ENCODE measurements at places on chromosomes 6 and 20.

DNA sequence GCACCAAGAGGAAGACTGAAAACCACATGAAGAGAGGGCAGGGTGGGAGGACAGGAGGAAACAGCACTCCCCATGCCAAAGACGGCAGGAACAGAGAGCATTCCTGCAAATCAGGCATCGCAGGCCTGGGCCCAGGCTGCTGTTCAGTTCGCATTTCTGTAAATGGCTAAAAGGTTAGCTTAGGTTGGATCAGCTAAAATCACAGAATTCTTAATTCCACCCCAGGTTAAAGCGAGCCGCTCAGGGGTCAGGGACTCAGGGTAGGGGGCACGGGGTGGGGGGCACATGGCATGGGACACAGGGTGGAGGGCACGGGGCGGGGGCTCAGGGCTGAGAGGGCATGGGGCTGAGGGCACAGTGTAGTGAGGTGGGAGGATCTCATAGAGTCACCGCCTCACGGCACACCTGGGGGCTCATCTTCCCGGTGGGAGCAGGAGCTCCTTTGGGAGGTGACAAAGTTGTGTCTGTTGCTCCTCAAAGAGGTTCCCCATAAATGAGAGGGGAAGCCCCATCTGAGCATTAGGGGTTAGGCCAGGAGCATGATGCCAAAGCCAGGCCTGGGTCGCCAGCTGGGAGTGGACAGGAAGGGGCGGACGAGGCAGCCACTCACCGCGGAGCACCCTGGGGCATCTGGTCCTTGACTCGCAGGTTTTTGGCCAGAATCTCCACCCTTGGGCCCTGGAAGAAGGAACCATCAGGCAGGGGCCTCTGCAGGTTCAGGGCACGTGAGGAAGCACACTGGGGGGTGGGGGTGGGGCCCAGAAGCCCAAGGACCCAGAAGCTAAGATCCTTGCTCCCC is 200.7 kb downstream of the PREX1 start:
- no peak for DNase-seq

DNA sequence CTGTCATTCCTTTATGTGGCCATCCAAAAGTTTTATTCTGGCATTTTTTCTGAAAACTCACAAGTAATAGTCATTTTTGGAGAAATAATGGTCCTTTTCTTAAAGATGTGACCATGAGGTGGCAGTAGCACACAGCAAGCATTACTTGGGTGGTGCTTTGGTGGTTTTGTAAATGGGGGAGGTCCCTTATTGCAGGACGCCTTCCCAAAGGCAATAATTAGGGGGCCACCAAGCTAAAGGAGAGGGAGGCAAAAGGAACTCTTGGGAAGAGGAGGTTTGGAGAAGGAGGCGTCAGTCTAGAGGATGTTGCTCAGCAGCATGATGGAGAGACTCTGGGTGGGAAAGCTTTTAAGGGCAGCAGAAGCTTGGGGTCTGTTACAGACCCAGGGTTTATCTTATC is 422.6 kb upstream of the MMS22L start:
- no peak for DNase-seq

- DNase-seq, result no peak
These were observed 191.2 kb downstream of the ZNF217 start for GRCh38 chr20:53402233-53403005.

- no peak for DNase-seq
These were observed 52.3 kb upstream of the UTRN start for GRCh38 chr6:144232832-144233230.

GRCh38 chr6:70380252-70380651 is 33.1 kb upstream of the FAM135A start:
- no peak for DNase-seq

DNA sequence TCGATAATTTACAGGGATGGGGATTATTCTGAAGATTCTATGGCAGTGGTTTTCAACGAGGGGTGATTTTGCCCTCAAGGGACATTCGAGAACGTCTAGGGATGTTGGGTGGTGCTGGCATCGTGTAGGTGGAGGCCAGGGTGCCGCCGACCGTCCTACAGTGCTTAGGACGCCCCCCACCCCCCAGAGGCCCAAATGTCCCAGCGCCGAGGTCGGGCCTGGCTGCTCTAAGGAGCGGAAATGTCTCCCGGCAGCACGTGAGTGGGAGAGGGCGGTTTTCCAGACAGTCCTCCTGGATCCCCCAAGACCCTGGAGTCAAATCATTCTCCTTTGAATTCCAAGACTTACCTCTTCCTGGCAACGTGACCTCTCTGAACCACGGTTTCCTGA is 101.9 kb downstream of the CDH4 start:
- no peak for DNase-seq

DNA sequence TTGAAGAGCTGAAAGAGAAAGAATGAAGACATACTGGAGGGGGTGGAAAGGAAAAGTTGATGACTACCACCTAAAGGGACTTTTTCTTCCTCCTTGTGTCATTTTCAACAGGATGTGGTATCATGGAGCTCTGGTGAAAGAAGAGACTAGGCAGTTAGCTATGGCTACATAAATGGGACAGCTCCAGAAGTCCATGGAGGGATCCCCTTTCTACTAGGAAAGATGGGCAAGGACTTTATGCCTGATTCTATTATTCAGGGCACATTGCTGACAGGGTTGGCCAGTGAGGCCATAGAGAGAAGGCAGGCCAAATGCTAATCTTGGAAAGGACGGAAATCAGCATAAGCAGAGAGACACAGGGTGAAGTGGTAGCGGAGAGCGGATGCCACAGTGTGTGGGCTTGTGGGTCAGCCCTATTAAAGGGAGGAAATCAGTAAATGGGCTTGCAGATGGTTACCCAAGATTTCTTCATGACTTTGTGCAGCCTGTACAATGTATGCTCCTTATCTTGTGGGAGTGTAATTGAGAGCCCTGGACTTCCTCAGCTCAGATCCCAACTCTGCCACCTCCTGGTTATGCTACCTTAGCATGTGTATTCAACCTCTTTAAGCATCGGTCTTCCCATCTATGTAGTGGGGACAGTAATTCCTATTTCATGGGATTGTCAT is 77.4 kb upstream of the TMEM170B start:
- no peak for DNase-seq

DNA sequence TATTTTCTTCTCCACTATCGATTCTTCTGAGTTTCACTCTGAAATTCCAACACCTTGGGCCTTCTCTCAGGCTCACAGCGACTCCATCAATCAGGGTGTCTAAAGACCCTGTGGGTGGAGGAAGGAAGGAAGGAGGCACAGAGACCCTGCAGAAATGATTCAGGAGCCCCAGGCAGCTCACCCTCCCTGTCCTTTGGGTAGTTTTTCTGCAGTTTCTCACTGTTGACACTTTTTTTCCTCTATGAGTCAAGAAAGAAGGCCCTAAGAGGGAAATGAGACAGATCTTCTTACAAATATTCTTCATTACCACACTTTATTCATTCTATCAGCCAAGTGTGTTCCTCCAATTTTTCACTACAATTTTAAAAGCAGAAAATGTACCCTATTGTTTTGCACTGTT is 34.2 kb upstream of the TBXT start:
- no peak for DNase-seq

DNA sequence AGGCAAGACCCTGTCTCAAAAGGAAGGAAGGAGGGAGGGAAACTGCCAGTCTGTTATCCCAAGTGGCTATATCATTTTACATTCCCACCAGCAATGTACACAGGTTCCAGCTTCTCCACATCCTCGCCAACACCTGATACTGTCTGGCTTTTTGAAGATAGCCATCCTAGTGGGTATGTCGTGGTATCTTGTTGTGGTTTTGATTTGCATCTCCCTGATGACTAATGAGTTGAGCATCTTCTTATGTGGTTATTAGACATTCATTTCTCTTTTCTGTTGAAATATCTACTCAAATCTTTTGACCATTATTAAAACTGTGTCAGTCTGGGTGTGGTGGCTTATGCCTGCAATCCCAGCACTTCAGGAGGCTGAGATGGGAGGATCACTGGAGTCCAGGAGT is 47.9 kb upstream of the ARID1B start:
- DNase-seq, result no peak

GRCh38 chr6:78489874-78490273 is 377.5 kb upstream of the IRAK1BP1 start:
- no peak for DNase-seq

DNA sequence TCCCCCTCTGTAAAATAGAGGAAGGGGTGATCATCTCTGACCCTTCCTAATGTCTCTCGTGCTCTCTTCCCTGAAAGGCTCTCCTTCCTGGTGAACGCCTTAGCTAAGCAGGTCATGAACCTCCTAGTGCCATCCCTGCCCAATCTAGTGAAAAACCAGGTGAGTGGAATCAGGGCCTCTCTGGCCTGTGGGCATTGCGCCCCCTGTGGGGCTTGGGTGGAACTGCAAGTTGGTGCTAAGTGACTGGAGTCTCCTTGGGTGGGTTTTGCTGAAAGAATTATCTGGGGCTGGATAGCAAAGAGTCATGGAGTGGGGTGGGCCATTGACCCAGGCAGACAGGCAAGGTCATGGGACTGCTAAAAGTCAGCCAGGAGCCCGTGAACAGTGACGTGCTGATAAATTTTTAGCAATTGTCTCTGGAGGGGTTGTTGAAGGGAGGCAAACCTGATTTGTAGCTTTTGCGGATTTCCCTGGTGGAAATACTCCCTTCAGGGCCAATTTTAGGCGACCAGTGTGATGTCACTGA is 8.9 kb downstream of the BPIFB1 start:
- peak; percentile 52 for DNase-seq

- DNase-seq, result no peak
These were observed 31.0 kb downstream of the TXNDC5 start for GRCh38 chr6:7879579-7879978.

DNA sequence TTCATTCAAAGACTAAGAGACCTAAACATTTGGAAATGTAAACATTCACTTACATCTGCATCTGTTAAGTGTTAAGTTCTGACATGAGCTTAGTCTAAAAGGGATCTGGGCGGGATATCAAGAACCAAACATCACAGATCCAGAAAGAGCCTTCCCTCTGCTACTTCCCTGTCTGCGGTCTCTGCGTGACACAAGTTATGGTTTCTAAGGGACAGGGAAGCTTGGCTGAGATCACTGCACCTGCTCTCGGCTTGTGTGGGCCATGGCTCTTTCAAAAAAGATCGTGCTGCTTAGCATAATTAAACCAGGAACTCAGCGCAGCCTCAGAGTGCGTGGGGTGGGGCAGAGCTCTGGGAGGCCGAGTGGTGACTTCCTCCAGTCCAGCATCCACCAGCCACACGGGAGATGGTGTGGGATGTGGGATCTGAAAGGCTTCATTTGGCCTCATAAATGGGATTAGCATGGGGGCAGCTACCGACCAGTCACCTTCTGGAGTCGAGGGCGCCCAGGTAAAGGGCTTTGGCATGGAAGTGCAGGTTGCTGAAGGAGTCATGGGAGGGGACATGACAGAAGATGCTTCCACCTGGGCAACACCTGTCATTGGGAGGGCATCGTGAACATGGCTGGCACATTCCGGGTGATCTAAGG is 16.7 kb upstream of the RAMACL start:
- no peak for DNase-seq

DNA sequence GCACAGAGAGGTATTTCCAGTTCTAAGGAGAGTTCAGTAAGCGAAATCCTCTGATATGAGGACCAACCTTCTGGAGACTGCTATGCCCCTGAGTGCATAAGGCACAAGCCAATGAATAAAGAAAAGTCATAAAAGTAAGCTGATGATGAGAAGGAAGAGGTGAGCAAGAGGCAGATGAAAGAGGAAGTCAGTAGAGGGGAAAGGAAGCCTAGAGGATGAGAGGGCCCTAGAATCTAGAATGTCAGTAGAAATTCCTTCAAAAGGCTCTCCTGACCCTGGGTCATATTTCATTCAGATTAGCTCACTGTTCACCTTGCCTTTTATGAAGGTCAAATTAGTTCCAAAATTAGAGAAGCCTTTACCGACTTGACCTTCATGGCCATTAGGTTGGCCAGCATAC is 209.2 kb downstream of the CD83 start:
- no peak for DNase-seq

GRCh38 chr20:32823078-32823477 is 3.3 kb downstream of the MAPRE1 start:
- DNase-seq, result peak; percentile 65

- peak; percentile 13 for DNase-seq
These were observed 13.4 kb upstream of the TBC1D20 start for GRCh38 chr20:475463-476357.

DNA sequence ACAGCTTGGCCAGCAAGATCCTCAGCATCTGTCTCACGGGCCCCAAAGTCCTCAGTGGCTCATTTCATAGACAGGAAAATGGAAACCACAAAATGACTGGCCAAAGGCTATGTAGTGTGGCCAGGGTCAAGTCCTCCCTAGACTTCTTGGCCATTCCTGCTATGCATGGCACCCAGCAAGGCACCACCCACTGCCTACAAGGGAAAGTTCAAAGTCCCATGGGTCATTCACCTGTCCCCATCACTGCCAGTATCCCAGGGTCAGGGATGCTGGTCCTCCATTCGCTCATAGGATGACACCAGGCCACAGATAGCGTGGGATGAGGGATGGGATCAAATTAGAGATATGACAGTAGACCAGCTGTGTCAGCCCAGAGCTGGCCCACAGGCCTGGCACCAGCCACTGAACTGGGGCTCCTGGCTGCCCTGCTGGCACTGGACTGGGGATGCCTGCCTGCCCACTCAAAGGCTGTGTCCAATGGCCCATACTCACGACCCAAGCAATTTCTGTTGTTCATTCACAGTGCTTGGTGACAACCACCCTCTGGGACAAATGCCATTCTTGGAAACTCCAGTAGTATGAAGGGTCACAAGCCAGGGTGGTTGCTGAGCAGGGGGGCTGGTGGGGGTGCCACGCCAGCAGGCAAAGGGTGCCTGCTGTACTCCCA is 11.6 kb downstream of the ADISSP start:
- DNase-seq, result no peak

DNA sequence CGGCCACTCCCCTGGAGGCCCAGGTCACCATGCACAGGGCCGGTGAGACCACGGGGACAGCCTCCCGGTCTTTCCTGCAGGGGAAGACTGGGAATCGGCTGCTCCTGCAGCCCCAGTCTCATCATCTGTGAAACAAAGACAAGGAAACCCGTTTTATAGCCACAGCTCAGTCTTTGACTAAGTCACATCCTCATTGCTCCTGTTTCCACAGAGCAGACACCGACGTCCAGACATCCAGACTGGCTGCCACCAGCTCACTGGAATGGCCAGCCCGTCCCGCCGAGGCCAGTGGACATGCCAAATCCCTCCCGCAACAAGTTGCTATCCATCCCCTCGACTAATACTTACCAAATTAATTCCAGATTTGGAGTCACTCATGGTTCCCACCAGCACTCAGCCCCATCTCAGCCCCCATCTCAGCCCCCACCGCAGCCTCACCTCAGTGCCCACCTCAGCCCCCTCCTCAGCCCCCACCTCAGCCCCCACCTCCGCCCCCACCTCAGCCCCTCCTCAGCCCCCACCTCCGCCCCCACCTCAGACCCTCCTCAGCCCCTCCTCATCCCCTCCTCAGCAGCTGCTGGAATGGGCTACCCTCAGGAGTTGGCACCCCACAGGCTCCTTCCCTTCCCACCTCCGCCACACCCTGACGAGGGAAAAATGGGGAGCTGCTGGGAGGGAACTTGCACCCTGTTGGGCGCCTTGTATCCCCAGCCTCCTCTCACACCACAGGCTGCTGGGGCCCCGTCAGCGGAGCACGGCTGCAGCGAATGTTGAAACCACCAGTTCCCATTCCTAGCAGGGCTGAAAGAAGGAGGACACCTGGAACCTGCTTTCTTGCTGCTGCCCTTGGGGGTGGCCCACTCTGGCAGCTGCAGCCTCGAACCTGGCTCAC is 48.7 kb downstream of the YTHDF1 start:
- DNase-seq, result no peak
